Activated T-cell treated with anti-CD3 and anti-CD28 coated beads for 48 hours (primary cell): ENCODE measurements at places on chromosomes 4 and X.

DNA sequence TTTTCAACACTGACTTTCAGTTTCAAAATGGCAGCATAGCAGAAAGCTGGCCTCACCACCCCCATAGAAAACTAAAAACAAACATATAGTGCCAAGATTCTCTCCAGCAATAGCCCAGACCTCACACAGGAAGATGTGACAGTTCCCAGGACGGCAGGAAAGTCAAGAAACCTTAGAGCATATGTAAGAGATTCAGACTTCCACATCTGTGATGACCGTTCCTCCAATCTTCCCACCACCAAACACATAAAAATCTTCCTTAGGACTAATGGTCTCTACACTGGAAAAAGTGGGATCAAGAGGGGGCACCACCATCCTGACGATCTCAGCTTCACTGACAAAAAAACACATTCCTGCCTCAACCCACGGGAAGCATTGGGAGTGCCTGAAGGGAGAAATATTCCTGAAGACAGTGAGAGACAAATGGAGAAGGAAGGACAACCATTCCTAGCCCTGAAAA lies 134.1 kb upstream of the CPXCR1 start:
- DNase-seq = no peak

DNA sequence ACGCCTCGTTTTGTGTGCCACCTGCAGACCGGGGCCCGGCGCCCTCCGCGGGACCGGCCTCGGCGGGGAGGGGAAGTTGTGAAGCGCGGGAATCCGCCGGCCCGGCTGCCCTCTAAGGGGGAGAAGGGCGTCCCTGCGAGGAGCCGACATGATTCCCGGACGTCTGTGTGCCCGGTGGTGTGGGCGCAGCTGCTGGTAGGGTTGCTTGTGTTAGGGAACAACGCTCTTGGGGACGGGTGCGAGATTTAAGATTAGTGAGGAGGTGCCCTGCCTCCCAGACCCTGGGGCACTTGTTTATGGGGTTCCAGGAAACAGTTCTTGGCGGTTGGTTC lies 627 bp downstream of the CDKN2AIP start:
- DNase-seq = no peak

- no peak for DNase-seq
Measured at GRCh38 chr4:2831611-2832308, 11.9 kb upstream of the ADD1 start.

- no peak for DNase-seq
Measured at GRCh38 chrX:77009691-77010090, 437.5 kb upstream of the FGF16 start.
